ENCODE measurements at places on chromosomes 11 and 22. TPM values are rescaled to one million over a fixed set of nuclear protein-coding genes. Genes with fewer than 3 reads are reported as not detected.

Gene NXPE1
- total RNA-seq, result not detected

Gene OR4X2
- not detected for total RNA-seq

Gene PRSS23
- total RNA-seq, result 11.6 TPM

Gene GALNT18
- 9.4 TPM for total RNA-seq

Gene XNDC1N
- total RNA-seq, result 3.5 TPM

Gene CHRM4
- total RNA-seq, result 0.12 TPM

Gene INSC
- 0.12 TPM for total RNA-seq

Gene MPZL2
- 457 TPM for total RNA-seq

Gene SF3A1
- total RNA-seq, result 111 TPM
